ENCODE measurements at places on chromosomes 2 and 18.

DNA sequence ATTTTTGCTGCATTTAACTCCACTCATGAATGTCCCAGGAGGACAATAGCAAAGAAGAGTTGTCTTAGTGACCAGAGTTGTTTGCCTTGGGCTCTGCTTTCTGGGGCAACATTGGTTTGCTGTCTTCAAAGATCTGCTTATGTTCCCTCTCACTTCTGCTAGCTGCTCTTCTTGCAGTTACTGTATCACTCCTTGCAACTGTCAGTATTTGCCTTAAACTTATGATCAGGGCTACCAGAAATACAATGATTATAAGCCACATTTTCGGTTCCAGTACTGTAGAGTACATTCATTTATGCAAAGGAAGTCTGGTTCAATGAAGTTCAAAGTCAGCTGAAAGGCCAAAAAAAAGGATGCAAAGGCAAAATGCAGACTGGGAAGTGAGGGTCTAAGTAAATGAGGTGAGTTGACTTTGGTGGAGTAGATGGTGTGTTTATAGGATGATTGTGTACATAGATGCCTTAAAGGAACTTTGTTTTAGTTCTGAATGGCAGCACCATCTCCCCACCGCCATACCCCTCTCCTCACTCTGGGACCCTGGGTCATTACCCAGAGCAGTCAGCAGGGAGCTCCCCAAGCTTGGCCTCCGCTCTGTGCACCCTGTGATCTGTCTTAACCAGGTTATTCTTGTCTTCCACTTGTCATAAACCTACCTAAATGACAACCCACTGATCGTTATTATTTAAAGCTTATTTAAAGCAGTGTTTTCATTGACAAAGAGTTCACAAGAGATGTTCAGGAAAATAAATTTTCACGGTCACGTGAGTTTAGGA is 236.0 kb downstream of the DOK6 start:
- DNase-seq = no peak

- peak; percentile 18 for DNase-seq
These were observed 34.4 kb downstream of the ITGA6 start for GRCh38 chr2:172461591-172462372.

DNA sequence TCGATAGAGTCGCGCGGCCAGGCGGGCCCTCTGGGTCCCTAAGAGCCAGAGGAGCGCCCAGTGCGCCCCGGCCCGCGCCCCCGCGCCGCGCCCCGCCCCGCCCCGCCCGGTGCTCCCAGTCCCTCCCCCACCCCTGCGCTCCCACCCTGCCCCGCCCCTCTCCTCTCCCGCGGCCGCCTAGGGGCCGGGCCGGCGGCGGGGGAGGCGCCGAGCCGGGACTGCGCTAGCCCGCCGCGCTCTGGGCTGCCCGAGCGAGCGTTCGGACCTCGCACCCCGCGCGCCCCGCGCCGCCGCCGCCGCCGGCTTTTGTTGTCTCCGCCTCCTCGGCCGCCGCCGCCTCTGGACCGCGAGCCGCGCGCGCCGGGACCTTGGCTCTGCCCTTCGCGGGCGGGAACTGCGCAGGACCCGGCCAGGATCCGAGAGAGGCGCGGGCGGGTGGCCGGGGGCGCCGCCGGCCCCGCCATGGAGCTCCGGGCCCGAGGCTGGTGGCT is at the start of gene GPC1:
TSS of gene GPC1 (plus strand) at position 207 of the 491 bp plus-strand sequence. CDS start at position 463, 256 bp downstream.
- no peak for DNase-seq

DNA sequence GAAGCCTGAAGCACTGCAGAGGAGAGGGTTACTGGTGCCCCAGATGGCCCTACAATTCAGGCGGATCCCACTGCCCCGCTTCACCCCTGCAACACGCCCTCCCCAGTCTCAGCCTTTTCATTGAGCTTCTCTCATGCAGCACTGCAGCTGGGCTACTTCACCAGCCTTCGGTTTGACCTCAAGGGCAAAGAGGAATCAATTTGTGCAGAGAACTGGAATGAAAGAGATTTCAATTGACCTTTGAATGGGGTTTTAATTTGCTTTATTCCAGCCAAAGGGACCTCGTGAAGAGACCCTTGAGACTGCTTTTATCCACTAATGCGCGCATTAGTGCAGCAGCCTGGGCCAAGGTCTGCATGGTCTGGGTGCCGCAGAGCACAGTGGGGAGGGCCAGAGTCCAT is 8.8 kb upstream of the POMC start:
- DNase-seq = no peak

DNA sequence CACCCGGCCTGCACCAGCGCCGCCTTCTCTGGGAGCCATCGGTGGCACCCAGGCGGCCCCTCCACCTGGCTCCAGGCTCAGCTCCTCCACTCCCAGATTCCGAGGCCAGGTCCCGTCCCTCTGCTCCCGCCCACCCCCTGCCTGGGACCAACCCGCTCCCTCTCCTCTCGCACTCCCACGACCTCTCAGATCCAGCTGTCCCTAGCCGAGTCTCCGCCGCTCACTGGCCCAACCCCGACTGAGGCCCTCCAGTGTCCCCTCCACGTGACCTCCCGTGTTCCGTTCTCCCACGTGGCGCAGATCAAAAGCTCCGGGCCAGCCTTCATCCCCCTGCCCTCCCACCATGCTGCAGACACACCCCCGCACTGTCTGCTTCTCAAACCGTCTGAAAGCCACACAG is 14.4 kb upstream of the SALL3 start:
- DNase-seq = no peak

DNA sequence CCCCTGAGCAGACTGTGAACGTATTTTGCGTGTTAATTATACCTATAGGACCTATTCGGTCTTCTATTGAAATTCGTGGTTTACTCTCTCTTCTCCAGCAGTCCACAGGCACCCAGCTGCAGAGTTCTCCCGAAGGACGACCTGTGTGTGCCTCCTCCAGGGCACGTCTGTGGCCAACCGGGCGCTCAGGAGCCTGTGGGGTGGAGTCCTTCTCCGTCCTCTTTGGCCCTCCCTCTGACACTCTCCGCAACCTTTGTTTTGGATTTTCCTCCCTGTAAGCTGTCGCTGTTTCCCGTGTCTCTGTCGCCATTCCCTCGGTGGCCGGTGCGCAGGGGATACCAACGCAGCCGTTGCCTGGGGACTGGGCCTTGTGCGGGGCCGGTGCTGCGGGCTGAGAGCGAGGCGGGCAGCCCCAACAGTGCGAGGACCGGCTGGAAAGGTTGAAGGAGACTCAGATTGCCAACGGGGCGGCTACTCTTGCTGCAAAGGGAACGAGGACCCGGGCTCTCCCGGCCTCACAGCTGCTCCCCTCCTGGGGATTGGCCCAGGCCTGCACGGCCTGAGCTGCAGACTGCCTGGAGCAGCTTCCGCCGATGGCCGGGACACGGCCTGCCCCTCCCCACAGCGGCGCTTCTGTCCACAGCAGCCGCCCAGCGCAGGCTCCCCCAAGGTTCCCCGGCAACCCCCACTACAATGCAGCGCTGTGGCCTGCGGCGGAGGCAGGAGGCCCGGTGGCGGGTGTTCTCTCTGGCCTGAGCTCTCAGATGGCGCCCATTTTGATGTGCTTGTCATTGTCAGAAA is 221.0 kb downstream of the MTX2 start:
- no peak for DNase-seq

GRCh38 chr2:178479758-178480226 is 465 bp upstream of the PLEKHA3 start:
- DNase-seq = no peak

DNA sequence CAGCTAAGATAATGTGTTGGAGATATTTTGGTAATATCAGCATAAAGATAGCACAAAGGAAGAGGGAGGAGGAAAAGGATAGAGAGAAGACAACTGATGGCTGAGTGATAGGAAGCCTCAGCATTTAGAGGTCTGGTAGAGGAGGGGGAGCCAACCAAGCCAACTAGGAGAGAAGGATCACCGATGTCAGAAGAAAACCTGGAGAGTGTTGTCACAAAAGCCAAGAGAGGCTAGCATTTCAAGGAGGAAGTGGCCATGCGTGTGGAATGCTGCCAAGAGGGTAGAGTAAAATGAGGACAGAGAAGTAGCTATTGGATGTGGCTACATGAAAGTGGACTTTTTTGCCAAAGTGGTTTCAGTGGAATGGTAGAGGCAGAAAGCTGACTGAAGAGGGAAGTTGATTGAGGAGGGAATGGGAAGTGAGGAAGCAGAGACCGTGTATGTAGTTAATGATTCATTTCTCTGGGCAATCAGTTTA is 34.3 kb downstream of the LCLAT1 start:
- peak; percentile 26 for DNase-seq

DNA sequence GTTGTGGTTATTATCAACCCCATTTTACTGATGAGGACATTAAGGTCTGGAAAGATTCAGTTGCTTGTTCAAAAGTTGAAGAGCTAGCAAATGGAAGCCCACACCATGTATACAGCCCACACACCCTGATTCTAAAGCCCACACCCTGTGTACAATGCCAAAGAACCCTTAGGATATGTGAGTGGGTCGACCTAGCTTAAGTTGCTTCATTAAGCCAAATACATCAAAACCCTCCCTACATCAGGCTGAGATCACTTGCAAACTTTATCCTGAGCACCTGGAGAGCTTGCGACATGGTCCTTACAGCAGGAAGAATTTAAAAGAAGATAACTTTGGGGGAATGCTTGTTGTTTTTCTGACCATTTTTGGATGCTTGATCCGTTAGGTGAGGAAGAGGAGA is 435 bp upstream of the ARHGAP25 start:
- no peak for DNase-seq

DNA sequence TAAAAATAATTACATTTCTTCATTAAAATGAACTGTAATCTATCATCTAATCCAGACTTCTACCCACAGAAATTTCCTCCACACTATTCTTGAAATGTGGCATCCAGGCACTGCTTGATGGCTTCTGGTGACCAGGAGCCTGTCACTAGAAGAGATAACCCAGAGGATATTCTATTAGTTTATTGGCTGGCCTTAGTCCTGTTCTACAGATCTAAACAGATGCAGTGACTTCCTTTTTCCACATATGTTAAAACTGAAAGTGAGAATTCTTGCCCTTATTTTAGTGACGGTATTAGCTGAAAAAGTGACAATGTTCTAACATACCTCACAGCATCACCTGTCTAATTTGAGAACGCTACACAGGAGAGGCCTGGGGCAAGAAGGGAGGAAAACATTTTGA is 775.4 kb downstream of the TSN start:
- no peak for DNase-seq

GRCh38 chr2:170743530-170744239 is 26.5 kb upstream of the ERICH2 start:
- DNase-seq = no peak

DNA sequence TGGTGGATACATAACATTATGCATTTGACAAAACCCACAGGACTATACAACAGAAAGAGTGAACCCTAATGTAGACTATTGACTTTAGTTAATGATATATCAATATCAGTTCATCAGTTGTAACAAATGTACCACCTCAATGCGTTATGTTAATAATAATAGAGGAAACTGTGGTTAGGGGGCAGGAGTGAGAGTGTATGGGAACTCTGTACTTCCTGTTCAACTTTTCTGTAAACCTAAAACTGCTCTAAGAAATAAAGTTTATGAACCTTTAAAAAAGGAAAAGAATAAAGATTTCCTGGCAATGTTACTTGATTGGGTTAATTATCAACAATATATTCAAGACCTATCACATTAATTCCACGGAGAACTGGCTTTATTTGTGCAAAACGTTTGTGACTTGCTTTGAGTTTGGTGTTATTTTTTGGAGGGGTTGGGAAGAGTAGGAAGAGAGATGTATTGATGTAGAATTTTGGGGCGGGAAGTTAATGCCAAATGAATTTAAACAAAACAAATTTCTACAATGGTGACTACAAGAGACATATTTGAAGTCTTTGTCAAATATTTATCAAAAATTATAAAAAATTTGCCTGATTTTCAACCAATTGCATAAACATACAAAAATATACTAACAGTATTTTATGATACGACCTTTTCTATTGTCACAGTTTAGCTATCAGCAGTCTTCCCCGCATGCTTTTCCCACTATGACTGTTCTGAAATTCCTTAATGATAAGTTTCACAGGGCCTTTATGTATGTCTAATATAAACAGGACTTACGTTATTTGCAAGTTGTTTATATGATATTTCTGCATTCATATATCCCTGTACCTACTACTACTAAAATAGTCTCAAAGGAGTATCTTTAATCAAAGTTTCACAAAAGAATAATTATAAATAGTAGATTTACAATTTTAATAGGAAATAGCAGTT is 2.1 kb upstream of the RTN4 start:
- DNase-seq = no peak

DNA sequence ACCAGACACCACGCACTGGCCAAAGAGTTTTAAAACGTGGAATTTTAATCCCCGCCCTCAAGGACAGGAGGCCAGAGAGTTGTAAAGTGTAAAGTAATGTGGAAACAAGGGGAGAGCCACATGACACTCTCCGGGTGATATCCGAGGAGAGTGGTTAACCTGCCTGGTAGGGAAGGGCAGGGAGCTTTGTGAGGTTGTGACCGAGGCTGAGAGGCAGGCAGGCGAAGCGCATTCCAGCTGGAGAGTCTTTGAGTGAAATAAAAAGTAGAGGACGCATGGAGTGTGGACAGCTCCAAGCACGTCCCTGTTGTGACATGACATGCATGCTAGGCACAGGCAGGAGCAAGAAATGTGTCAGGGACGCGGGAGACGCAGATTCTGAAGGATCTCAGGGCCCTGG is 539.5 kb downstream of the RNF144A start:
- no peak for DNase-seq

GRCh38 chr18:56307354-56308170 is 330.8 kb downstream of the TXNL1 start:
- no peak for DNase-seq

DNA sequence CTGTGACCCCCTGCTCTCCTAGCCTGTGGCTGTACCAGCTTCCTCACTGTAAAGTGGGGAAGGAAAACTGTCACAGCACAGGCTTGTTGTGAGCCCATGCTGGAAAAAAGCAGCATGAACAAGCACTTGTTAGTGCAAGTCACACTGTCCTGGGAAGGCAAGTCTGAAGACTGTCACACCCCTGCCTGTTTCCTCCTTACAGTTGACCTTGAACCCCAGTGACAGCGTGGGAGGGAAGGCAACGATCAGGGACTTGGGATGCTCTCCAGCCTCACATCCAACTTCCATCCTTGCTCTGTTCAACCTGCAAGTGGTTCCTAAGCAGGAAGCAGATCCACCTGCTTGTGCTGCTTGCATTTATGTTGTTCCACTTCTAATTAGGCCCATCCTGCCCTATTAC is 311.3 kb upstream of the KLHL29 start:
- no peak for DNase-seq

GRCh38 chr2:39728941-39729351 is 50.1 kb downstream of the THUMPD2 start:
- DNase-seq = no peak

DNA sequence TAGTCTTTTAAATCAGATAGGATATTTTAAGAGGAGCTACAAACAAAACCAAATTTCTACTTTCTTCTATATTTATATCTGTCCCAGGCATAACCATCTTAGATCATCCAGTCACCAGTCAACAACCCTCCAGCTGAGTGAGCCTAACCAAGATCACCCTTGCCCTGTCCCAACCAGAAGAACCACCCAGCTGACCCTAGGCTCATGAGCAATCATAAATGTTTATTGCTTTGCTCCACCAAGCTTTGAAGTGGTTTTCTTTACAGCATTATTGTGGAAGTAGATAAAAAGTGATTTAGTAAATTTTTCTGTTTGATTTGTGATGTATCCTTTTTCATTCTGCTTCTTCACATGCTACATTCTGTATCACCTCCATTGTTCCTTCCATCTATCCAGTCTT is 167.2 kb upstream of the PIEZO2 start:
- DNase-seq = no peak

GRCh38 chr2:202060218-202060617 is 12.8 kb upstream of the KIAA2012 start:
- no peak for DNase-seq

GRCh38 chr2:174612970-174613369 is 15.4 kb upstream of the WIPF1 start:
- no peak for DNase-seq

All from bone marrow (tissue), 2 donors.